ENCODE measurements at places on chromosomes 2 and 18. TPM values are rescaled to one million over a fixed set of nuclear protein-coding genes. Genes with fewer than 3 reads are reported as not detected.

DNA sequence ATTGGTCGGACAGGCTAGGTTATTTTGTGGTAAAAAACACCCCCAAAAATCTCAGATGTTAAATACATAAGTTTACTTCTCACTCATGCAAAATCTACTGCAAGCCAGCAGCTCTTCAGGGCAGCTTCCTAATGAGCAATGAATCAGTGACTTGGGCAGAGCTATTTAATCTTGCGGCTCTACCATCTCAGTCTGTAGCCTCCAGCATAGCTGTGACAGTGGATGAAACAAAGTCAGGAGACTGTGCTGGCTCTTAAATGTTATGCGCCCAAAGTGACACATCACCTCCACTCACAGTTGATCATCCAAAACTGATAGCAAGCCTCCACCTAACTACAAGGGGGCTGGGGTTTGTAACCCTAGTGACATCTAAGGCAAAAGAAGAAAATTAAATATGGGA is 571.9 kb downstream of the METTL4 start:
- H3K4me1 ChIP-seq, result peaks cover 16% of the 10 kb centered on the region
- no peaks in the 10 kb centered on the region for H3K27me3 ChIP-seq
- DNase-seq, result no peak
- no peak overlapping the region for H3K27ac ChIP-seq

CLEC4F gene
- not detected for total RNA-seq

DNA sequence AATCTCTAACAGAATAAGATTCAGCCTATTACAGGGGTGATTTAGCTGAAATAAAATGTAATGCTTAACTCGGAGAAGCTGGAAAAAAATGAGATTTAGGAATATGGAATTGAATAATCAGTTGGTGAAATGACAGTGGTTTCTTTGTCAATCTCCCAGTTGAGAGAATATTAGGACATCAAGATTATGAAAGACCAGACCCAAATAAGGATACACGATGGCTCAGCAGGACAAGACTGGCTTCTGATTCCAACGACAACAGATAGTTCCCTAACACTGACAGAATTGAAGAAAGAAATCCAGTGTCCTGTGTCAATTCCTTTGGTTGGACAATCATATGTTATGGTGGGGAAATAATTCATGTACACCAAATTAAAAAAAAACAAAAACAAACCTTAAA is 55.8 kb downstream of the HRH4 start:
- H3K27me3 ChIP-seq, result no peaks in the 10 kb centered on the region
- no peaks in the 10 kb centered on the region for H3K36me3 ChIP-seq
- no peak for DNase-seq
- no peak overlapping the region for H3K27ac ChIP-seq
- no peaks in the 10 kb centered on the region for H3K4me1 ChIP-seq

DNA sequence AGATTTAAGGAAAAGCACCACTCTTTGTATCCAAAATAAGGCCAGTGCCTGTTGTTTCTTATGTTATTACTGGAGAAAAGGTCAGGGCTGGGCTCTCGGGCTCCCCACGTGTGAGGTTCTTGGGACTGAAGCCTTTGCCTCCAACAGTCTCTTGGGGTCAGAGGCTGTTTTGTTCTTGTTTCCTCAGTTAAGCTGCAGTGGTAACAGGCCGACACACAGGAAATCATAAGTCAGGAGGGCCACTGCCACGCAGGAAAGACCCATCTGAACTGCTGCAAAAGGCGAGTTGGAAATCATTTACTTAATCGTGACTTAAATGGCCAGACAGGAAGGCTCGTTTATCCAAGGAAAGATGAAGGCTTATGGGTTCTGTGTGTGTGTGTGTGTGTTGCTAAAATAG is 30.3 kb upstream of the IL37 start:
- H3K27ac ChIP-seq, result peak overlapping the region; percentile 12
- DNase-seq, result no peak
- H3K4me3 ChIP-seq, result no peak overlapping the region
- H3K27me3 ChIP-seq, result no peaks in the 10 kb centered on the region
- no peaks in the 10 kb centered on the region for H3K4me1 ChIP-seq

TEKT4 gene
- total RNA-seq, result not detected

- H3K27me3 ChIP-seq, result peaks cover 6% of the 10 kb centered on the region
- H3K36me3 ChIP-seq, result no peaks in the 10 kb centered on the region
- H3K4me1 ChIP-seq, result peaks cover 6% of the 10 kb centered on the region
- no peak overlapping the region for H3K27ac ChIP-seq
- DNase-seq, result no peak
Observed at GRCh38 chr2:96329456-96329855, 4.3 kb downstream of the ITPRIPL1 start.

- H3K27me3 ChIP-seq, result no peaks in the 10 kb centered on the region
- H3K27ac ChIP-seq, result no peak overlapping the region
- H3K36me3 ChIP-seq, result no peaks in the 10 kb centered on the region
Observed at GRCh38 chr2:229375251-229375650, 104.2 kb upstream of the PID1 start.

- no peaks in the 10 kb centered on the region for H3K4me1 ChIP-seq
- H3K36me3 ChIP-seq, result no peaks in the 10 kb centered on the region
- no peaks in the 10 kb centered on the region for H3K27me3 ChIP-seq
- H3K4me3 ChIP-seq, result no peak overlapping the region
Observed at GRCh38 chr2:121860033-121860757, 104.7 kb downstream of the TSN start.

Data from hepatocyte (in vitro differentiated cells).